H1 (cell line): ENCODE measurements at places on chromosomes 12 and 14. TPM values are rescaled to one million over a fixed set of nuclear protein-coding genes. Genes with fewer than 3 reads are reported as not detected.

DNA sequence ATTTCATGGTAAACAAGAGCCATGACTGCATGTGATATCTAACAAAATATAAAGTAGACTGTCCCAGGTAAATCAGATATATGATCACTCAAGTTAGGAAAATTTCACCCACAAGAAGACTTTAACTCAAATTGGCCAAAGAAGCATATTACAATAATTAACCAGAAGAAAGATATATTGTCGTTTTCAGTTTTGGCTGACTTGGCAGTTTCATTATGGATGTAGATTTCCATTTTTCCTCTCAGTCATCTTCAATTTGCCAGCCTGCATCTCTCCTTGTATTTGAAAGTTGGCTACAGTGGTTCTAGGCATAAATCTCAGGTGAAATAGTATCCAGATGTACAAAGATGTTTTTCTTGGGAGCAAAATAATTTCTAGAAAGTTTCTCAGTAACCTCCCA is 761.6 kb downstream of the LRFN5 start:
- no peak for DNase-seq

TCL1B gene
- 7.5 and 9.6 TPM in 2 replicates for total RNA-seq

DNA sequence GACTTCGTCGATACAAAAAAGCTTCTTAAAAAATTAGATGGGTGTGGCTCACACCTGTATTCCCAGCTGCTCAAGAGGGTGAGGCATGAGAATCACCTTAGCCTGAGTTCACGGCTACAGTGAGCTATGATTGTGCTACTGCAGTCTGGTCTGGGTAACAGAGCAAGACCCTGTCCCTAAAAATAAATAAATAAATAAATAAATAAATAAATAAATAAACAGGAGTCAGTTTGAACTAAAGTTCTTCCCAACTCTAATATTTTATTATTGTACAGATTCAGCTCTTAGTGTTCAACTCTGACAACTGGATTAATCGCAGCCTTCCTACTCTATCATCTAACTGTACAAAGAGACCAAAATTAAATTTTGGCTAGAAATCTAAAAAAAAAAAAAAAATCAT is 12.7 kb upstream of the CLIP1 start:
- no peak for DNase-seq

CCDC177 gene
- 2.8 and 2.9 TPM in 2 replicates for total RNA-seq

YARS2 gene
- total RNA-seq, result 41.0 and 41.4 TPM in 2 replicates

GRCh38 chr14:93892923-93893558 is 34.1 kb upstream of the FAM181A start:
- DNase-seq, result peak; percentile 46

- no peak for DNase-seq
Measured at GRCh38 chr12:120833849-120834248, 70.3 kb downstream of the SPPL3 start.

GRCh38 chr12:52647601-52648000 is 4.4 kb downstream of the KRT2 start:
- no peak for DNase-seq
